Effector memory CD4-positive, alpha-beta T cell (primary cell): ENCODE measurements at places on chromosomes 4 and X.

DNA sequence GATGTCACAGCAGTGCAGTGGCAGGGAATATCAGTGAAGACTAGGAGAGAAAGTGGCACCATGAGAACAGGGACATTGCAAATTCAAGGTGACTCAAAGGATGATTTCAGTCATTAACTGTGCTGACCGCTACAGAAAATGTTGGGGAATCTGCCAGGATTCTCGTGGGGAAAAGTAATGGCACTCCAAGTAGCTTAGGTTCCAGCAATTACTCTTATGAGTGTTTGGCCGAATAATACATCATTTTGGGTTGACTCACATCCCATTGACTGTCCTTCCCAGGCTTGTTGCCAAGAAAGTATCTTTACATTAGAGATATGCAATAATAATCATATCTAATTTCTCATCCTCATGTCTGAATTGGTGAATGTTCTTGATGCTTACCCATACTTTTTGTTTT, 1411.1 kb upstream of the PCDH7 start:
- no peak for DNase-seq
- H3K27me3 ChIP-seq = no peaks in the 10 kb centered on the region
- H3K4me1 ChIP-seq = no peaks in the 10 kb centered on the region
- no peak overlapping the region for H3K27ac ChIP-seq
- H3K4me3 ChIP-seq = no peak overlapping the region
- H3K36me3 ChIP-seq = no peaks in the 10 kb centered on the region

GRCh38 chrX:12878536-12878935, 11.7 kb downstream of the TLR7 start:
- no peak for DNase-seq
- H3K27ac ChIP-seq = no peak overlapping the region
- H3K4me1 ChIP-seq = no peaks in the 10 kb centered on the region
- no peaks in the 10 kb centered on the region for H3K27me3 ChIP-seq
- H3K4me3 ChIP-seq = no peak overlapping the region
- no peaks in the 10 kb centered on the region for H3K36me3 ChIP-seq

- no peak overlapping the region for H3K27ac ChIP-seq
- H3K4me1 ChIP-seq = no peaks in the 10 kb centered on the region
- H3K4me3 ChIP-seq = no peak overlapping the region
- no peaks in the 10 kb centered on the region for H3K36me3 ChIP-seq
- H3K27me3 ChIP-seq = no peaks in the 10 kb centered on the region
Observed at GRCh38 chr4:150938873-150939499, 76.1 kb downstream of the LRBA start.

GRCh38 chr4:52876069-52876468, 14.0 kb downstream of the RASL11B start:
- no peak overlapping the region for H3K27ac ChIP-seq
- no peak overlapping the region for H3K4me3 ChIP-seq
- H3K27me3 ChIP-seq = no peaks in the 10 kb centered on the region
- peaks cover 6% of the 10 kb centered on the region for H3K36me3 ChIP-seq
- H3K4me1 ChIP-seq = no peaks in the 10 kb centered on the region
- DNase-seq = no peak

DNA sequence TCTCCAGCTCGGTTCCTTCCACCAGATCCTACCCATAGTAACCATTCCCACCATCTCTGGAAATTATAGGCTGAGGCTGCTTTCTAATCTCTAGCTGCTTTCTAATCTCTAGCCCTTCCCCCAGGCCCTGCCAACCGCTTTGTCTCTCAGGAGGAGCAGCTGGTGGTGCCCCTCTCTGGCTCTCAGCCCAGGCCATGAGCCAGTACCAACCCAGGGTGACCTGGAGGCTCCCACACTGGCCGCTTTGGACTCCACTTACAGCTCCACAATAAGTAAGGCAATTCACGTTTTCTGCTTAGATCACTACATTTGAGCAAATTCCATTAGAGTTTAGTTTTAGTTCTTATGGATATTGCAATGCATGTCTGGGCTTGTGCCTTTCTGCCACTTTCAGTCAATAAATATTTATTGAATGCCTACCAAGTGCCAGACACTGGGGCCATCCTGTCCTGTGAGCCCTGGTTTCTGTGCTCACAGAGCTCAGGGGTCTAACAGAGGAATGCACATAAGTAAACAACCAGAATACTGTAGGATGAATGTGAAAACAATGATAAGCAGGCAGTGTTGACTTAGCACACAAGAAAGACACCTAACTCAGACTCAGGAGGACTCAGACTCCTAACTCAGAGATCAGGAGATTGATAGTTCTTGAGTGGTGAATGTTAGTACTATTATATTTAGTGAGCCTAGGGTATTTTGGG, 38.9 kb downstream of the SMC1A start:
- DNase-seq = no peak
- H3K4me3 ChIP-seq = no peak overlapping the region
- no peak overlapping the region for H3K27ac ChIP-seq
- peaks cover 53% of the 10 kb centered on the region for H3K36me3 ChIP-seq
- no peaks in the 10 kb centered on the region for H3K27me3 ChIP-seq
- H3K4me1 ChIP-seq = no peaks in the 10 kb centered on the region

- no peaks in the 10 kb centered on the region for H3K4me1 ChIP-seq
- H3K27me3 ChIP-seq = no peaks in the 10 kb centered on the region
- H3K36me3 ChIP-seq = no peaks in the 10 kb centered on the region
- H3K27ac ChIP-seq = no peak overlapping the region
- no peak overlapping the region for H3K4me3 ChIP-seq
Observed at GRCh38 chr4:161829591-161829990, 334.2 kb downstream of the FSTL5 start.

- no peaks in the 10 kb centered on the region for H3K4me1 ChIP-seq
- no peak for DNase-seq
- no peak overlapping the region for H3K27ac ChIP-seq
Observed at GRCh38 chr4:140710908-140711622, 45.1 kb downstream of the TBC1D9 start.

- peaks cover 6% of the 10 kb centered on the region for H3K4me1 ChIP-seq
- H3K27me3 ChIP-seq = no peaks in the 10 kb centered on the region
- no peak overlapping the region for H3K4me3 ChIP-seq
- DNase-seq = no peak
Observed at GRCh38 chr4:183399616-183400015, 44.8 kb upstream of the CDKN2AIP start.

GRCh38 chr4:168309781-168310180, 8.8 kb downstream of the DDX60 start:
- no peaks in the 10 kb centered on the region for H3K4me1 ChIP-seq
- H3K4me3 ChIP-seq = no peak overlapping the region
- H3K27me3 ChIP-seq = no peaks in the 10 kb centered on the region
- H3K27ac ChIP-seq = no peak overlapping the region
- peaks cover 25% of the 10 kb centered on the region for H3K36me3 ChIP-seq

DNA sequence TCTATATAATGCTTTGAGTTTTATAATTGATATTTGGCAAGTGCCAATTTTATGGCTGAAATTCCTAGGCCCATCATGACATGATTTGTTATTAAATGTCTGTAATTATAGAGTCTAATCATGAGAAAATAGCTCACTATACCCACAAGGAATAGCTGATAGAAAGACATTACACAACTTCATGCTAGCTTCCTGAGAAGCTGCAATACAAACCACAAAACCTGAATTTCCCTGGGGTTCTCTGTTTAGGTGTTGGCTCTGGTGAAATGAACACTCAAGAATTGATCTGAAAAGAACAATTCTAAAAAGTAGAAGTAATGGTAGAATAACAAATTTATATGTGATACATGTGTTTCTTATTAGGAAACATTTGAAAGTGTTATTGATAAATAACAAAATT, 169.6 kb downstream of the GASK1B start:
- H3K4me1 ChIP-seq = no peaks in the 10 kb centered on the region
- no peak for DNase-seq
- H3K4me3 ChIP-seq = no peak overlapping the region
- no peaks in the 10 kb centered on the region for H3K36me3 ChIP-seq
- H3K27me3 ChIP-seq = no peaks in the 10 kb centered on the region

DNA sequence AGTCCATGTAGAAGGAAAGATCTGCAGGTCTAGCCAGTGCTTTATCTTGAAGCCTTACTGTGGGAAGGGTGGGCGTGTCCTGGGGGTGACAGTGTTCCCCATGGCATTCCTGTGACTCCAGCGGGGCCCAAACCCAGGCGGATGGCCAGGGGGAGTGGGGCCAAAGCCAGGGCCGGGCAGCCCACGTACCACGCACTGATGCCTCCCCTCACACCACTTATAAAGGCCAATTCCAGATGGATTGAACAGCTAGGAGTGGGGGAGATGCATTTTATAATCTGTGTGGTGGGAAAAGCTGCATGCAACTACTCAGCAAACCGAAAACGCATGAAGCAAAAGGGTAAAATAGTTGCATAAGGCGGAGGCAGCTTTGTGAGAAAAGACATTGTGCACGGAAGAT, 36.4 kb downstream of the NELFA start:
- H3K4me1 ChIP-seq = no peaks in the 10 kb centered on the region
- no peaks in the 10 kb centered on the region for H3K27me3 ChIP-seq
- H3K36me3 ChIP-seq = peaks cover 27% of the 10 kb centered on the region
- DNase-seq = no peak
- no peak overlapping the region for H3K4me3 ChIP-seq

DNA sequence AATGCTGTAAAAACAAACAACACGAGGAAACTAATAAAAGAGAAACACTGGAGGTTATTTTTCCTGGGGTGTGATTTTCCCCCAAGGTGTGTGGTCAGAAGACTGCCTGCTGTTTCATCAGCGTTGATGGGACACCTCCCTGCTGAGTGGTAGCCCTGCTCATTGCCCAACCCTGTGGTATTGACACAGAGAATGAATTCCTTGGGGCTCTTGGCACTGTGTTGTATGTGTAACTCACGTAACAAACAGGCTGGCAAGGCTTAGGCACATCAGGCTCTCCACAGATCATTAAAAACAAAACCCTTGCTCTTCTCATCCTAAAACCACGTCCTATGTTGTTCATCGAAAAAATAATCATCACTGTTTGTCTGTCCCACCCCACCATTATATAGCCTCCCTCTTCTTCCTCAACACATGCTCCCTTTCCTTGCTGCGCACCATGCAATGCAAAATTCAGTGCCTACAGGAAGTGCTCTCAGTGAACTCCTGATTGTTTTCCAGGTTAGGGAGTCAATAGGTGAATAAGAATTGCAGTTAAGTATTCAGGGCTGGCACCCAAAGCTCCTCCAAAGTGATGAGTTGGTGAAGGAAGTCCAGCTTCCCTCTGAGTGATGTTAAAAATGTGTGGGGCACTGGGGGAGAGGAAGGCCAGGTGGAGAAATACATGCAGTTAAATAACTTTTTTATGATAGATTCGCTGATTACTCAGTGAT, 11.4 kb upstream of the PUDP start:
- H3K27ac ChIP-seq = no peak overlapping the region
- H3K4me1 ChIP-seq = no peaks in the 10 kb centered on the region
- H3K36me3 ChIP-seq = no peaks in the 10 kb centered on the region
- H3K4me3 ChIP-seq = no peak overlapping the region
